ENCODE measurements at places on chromosomes 5 and 9. TPM values are rescaled to one million over a fixed set of nuclear protein-coding genes. Genes with fewer than 3 reads are reported as not detected.

Gene MVB12B
- total RNA-seq, result 2.0 TPM

Gene SV2C
- total RNA-seq, result under 0.01 TPM

Gene GLIPR2
- total RNA-seq, result 1.6 TPM

Gene CD180
- total RNA-seq, result not detected

Gene FBP1
- total RNA-seq, result under 0.01 TPM

Gene KCNMB1
- total RNA-seq, result not detected

Gene ZNF300
- 6.3 TPM for total RNA-seq

Gene PTGS1
- 0.34 TPM for total RNA-seq

Gene AHRR
- total RNA-seq, result 1.0 TPM
